CD4-positive, alpha-beta T cell treated with Interferon alpha-2 for 1 hour (primary cell): ENCODE measurements at places on chromosomes 12 and 14.

- no peak for DNase-seq
Measured at GRCh38 chr12:19382111-19382526, 57.2 kb upstream of the AEBP2 start.

GRCh38 chr12:71008616-71009015 lies 88.1 kb upstream of the PTPRR start:
- no peak for DNase-seq

DNA sequence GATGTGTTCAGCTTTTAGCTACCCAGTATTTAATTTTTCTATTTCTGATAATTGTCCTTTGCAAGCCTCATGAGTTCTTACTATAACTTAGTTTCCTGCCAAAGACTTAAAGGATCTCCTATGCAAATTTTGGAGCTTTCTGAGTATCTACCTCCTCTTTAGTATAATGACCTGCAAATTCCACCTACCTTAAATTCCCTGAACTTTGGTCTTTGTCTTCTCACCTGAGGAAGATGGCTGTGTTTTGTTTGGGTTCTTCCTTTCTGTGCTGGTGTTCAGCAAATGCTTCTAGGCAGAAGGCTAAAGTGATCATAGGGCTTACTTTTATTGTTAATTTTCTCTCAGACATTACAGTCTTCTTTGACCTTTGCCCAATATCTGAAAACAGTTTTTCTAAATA lies 142.8 kb downstream of the FUT8 start:
- no peak for DNase-seq

DNA sequence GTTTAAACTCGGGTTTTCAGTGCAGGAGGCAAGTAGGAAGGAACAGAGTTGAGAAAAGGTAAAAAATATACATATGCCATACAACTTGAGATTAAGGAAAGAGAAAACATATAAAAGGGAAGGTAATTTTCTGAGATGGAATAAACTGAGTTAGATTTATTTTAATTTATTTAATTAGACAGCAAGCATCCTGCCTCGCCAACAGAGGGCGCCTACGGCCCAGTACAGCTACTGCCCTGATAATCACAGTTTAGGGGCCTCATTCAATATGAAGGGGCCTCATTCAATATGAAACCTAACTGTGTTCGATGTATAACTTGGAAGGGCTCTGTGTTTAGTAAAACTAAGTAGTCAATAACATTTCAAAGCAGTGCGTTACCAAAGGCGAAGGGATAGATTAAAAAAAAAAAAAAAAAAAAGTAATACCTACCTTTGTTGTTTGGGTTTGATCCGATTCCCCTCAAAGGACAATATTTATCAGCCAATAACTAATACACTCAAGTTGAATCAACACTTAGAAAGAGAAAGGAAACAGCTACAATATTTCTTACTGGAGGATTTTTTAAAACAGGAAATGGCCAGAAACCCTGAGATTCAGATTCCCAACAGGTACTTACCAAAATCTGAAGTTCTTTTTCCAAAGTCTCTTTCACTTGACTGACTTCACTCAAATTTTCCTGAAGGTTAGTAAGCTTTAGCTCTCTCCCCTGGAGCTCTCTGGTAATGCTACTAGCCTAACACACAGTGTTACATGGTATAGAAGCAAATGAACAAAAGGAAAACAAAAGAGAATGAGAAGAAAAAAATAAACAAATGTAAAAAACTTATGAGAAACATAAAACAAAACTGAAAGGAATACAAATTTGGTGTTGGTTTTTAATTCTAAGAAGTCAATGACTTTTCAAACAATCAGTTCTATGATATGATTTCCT lies 70.0 kb upstream of the VPS33A start:
- DNase-seq: peak; percentile 46

- peak; percentile 26 for DNase-seq
Measured at GRCh38 chr12:56128670-56129205, 671 bp downstream of the ESYT1 start.

GRCh38 chr12:93968536-93969285 lies 179.7 kb upstream of the PLXNC1 start:
- DNase-seq: no peak
